ENCODE measurements at places on chromosomes 13 and 19. TPM values are rescaled to one million over a fixed set of nuclear protein-coding genes. Genes with fewer than 3 reads are reported as not detected.

GRCh38 chr19:16336571-16336970 is 11.9 kb downstream of the KLF2 start:
- DNase-seq: no peak

GRCh38 chr19:15448778-15449619 is 757 bp downstream of the WIZ start:
- peak; percentile 70 for DNase-seq

DNA sequence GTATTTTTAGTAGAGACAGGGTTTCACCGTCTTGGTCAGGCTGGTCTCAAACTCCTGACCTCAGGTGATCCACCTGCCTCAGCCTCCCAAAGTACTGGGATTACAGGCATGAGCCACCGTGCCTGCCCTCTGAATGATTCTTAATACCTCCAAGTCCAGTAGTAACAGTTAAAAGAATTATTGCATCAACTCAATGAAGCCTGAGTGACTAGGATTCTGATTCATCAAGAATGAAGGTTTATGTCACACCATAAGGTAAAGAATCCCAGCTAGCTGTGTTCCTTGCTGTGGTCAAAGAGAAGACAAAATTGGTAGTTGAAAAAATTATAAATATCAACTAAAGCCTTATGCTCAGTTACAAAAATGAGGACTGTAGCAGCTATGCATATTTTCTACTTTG is 81.2 kb upstream of the ABCC4 start:
- no peak for DNase-seq

GRCh38 chr19:6086068-6086788 is 24.1 kb downstream of the RFX2 start:
- DNase-seq: no peak

- no peak for DNase-seq
Measured at GRCh38 chr13:95898256-95898655, 154.9 kb downstream of the UGGT2 start.

DNA sequence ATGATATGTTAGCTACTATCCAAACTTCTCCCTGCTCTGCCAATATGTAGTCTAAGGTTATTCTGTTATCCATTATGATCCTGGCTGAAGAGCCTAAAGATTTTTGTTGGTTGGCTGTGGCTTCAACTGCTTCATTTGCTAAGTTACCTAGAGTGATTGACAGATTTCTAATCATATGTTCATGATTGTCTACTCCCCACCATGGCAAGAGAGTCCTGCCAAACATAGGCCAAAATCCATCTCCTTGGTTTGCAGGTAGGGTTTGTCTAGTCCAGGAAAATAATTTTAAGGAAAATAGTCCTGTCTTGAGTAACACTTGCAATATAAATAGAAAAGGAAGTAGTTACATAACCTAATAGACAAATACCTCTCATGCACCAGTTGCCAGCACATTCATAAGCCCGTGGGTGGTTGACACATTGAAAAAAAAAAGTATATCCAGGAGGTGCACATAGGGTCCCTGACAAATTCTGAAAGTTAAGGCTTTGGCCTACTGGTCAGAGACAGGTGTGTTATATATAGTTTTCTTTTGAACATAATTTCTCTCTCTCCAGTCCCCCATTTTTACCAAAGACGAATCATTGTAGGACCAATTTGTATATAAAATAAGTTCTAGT is 5.4 kb upstream of the CBY2 start:
- no peak for DNase-seq

- DNase-seq: no peak
Measured at GRCh38 chr19:18176367-18177310, 3.0 kb downstream of the IFI30 start.

DNA sequence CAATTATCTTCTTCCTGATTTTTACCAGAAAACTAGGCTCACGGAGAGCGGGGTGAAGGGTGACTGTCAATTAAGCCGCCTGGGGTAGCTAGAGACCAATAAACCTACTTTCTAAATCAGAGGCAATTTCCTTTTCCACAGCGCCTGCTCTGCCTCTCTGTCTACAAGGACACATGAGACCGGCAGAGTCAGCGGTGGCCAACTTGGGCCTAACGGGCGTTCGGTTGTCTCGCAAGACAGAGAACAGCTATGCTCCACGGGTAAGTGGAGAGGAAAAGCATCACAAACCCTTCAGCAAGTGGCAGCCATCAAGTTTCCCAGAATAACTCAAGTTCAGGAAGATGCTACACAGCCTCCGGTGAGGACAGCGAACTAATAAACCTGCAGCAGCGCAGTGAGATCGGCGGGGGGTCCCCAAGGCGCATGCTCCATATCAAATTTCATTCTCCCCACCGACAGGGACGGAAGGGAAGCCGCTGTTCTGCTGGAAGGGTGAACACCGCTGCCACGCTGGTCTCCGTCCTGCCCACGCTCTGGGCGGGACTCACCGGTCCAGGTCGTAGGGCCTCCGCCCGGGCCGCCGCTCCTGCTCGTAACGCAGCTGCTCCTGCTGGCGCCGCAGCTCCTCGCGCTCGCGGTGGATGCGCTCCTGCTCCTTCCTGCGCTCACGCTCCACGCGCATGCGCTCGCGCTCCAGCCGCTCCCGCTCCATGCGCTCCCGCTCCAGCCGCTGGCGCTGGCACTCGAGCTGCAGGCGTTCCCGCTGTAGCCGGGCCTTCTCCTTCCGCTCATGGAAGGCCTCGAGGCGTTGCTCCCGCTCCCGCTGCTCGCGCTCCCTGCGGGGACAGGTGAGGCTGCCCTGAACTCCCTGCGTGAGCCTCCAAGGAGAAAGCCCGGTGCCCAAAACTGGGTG is 25.8 kb upstream of the TINCR start:
- no peak for DNase-seq

- DNase-seq: no peak
Measured at GRCh38 chr19:50490411-50490811, 13.8 kb upstream of the GARIN5A start.

GRCh38 chr19:16374436-16374835 is 49.8 kb downstream of the KLF2 start:
- no peak for DNase-seq

- no peak for DNase-seq
Measured at GRCh38 chr13:73303851-73304250, 245.0 kb downstream of the KLF5 start.

GRCh38 chr19:51103926-51104341 is 4.3 kb downstream of the CTU1 start:
- no peak for DNase-seq

DNA sequence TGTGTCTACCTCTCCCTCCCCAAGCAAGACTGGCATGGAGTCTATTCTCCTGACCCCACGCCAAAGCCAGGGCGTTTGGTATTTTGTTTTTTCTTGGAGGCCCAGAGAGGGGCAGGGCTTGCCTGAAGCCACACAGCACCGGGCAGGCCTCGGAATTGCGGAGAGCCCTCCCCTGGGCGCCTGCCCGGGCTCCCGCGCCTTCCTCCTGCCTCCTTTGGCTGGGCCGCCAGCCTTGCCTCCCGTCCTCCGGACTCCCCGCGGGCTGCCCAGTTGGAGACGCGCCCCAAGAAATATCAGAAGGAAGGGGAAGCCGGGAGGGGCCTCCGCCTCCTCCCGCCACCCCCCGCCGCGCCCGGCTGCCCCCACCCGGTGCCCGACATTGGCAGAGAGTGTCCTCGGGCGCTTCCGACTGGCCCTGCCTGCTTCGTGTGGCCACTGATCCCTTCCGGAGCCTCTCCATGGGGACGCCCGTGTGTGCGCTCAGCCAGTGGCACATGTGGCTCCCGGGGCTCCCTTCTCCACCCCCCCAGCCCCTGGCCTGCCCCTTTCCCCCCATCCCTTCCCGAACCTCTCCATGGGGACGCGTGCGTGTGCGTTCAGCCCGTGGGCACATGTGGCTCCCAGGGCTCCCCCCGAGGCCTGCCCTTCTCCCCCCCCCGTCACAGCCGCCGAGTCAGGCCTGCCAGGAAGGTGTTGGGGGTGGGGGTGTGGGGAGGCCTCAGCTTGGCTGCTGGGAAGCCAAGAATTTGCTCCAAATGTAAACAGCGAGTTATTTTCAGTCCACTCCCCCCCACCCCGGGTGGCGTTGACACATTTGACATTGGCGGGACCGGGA is 37.3 kb downstream of the NFIC start:
- peak; percentile 97 for DNase-seq

Gene FUT6
- total RNA-seq: 3.1 TPM

Gene HTR2A
- 0.03 TPM for total RNA-seq

Gene ZNF665
- 1.4 TPM for total RNA-seq

Gene SUGT1
- total RNA-seq: 18.9 TPM

Gene LMTK3
- total RNA-seq: 2.3 TPM

Gene CEACAM20
- not detected for total RNA-seq

Data from pancreas (tissue), 10 donors.